ENCODE measurements at places on chromosomes 1 and 21.

DNA sequence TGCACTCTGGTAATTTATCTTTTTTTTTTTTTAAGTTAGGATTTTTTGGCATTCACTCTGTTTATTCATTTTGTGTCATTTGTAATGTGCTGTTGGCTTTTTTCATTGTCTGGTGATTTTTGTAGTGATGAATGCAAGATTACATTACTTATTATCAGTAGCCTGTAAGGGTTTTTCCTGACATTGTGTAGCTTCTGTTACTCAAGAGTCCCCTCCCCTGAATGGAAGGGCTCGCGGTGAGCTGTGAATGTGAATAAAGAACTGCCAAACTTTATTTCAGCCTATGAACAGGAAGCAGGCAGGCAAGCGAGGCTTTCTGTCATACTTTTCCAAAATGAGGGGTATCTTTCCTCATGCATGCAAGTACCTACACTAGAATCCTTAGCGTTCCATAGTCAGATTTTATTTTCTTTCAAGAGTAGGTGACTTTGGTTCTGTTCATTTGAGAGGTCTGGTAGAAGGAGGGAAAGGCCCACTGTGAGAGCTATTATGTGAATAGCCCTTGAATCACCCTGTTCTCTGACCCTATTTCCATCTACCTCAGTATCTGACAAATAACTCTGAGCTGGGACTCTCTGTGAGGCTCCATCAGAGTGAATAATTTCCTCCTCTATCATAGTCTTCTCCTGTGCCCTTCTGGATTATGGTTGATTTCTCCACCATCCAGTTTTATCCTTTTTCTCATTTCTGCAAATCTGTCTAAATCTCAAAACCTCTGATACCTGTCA is 114.0 kb downstream of the CD247 start:
- no peak for DNase-seq

GRCh38 chr21:33096426-33096825 is 26.5 kb downstream of the OLIG1 start:
- no peak for DNase-seq

DNA sequence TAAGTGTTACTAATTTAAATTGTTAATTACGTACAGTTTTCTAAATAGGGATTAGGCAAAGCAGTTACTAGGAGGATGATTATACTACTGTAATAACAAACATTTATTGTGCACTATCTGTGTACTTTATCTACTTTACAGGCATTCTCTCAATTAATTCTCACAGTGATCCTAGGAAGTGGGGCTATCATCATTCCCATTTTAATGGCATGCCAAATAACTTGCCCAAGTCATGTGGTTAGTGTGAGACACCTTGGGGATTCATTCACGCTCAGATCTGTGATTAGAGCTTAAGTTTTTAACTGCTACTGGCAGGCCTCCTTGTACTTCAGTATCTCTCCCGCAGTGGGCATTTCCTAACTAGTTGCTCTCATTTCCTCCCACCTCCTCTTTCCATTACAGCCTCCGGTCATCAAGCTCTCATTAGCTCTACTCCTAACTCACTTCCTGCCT is 11.5 kb downstream of the PHLDA3 start:
- DNase-seq = no peak

- DNase-seq = no peak
Measured at GRCh38 chr1:103953386-103953785, 203.7 kb downstream of the AMY1C start.

Data from activated T-helper 9 cell treated with anti-CD3 and anti-CD28 coated beads, Interleukin-2, amount 50 U/mL, for 16 hours (primary cell).